ENCODE measurements at places on chromosomes 7 and 10.

- DNase-seq = no peak
Observed at GRCh38 chr7:105009667-105010503, 4.1 kb upstream of the KMT2E start.

DNA sequence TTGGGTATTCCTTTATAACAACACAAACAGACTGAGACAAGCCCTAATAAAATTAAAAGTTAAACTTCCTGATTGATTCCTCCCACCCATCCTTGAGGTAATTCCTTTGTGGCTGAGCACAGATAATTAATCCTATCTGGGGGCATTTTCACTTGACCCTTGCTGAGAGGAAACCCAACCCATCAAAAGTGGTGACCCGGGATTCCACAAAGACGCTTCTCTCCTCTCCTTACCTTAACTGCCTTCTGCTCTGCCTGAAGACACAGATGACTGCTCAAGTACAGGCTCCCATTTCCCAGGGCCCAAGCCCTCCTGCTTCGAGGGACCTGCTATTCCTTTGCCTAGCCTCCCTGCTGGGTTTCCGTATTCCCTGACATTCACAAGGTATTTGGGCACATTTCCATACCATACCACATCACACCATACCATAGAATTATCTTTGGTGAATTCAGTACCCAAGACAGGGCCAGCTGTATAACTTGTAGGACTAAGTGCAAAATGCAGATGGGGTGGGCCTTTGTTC, 9.8 kb upstream of the MAPK8 start:
- no peak for DNase-seq

DNA sequence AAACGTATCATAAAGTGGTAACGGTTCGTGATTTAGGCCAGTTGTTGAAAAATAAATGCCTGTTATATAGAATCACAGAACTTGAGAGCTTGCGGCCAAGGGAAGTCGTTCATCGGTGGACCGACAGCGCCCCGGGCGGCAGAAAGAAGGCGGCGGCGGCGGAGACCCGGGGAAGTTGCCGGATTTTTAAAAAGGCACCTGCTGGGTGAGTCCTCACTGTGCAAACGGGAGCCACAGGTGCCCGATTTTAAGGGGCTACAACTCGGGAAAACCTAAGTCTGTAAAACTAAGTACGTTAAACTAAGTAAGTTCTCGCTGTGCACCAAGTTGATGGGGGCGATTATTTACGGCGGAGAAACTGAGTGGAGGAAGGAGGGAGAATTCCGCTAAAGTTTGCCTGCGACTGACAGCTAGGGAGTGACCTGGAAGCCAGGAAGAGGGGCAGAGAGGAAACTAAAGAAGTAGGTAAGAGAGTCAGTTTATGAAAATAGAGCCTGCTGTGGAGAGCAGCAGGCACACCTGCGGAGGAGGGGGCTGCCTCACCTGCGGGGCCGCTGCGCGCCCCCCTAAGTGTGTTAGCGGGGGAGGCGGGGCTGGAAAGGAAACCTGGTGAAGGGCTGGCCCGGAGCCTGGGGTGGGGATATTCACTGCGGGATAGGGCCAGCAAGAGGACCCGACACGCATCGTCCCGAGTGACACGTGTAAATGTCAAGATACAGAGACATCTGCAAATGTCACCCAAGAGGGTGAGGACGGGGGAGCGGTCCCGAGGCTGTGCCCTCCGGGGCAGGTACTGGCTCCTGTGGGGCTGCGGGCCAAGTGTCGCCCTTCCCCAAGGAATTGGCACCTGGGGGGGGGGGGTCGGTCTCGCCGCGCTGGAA, 996 bp downstream of the ADAM12 start:
- no peak for DNase-seq

- no peak for DNase-seq
Observed at GRCh38 chr10:60350400-60350799, 39.3 kb downstream of the ANK3 start.

DNA sequence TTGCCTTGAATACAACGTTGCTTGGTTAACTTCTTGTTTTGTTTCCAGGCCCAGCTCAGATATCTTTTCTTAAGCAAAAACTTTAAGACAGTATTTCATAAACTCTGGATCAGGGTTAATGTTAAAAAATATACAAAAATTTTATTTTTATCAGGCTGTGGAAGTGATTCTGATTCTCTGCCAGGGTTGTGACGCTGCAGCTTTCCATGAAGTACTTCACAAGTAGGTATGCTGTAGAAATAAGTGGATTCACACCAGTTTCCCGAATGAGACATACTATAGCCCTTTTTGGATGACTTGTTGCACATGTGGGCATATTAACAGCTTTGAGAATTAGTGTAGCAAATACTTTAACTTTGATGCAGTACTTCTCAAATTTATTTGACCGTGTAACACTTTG, 70.1 kb downstream of the CDK14 start:
- DNase-seq = no peak

DNA sequence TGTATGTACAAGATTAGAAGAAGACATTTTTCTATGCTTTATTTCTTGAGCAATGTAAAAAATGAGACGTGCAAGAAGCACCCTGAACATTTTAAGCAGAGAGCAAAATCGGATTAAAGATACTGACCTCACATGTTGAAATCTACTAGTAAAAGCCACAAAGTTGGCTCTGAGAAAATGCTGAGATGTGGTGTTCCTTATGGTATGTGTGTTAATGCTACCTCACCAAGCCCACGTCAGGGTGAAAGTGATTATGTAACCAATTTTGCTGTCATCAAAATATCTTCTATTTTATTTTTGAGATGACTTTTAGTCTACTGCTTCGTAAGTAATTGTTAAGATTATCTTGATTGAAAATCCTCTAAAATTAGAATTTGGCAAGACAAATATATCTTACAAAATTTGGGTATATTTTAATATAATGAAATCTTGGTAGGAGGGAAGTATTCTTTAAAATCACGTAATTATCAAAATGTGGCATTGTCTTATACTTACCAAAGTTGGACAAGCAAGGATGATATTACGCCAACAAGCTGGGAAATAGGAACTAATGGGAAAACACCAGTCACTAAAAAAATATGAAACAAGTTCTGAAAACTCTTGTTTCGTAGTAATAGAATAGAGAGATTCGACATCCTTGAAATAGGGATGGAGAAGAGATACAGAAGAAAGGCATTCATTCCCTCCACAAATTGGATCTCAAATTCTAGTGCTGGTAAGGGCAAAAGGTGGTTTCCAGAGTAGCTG, 5.8 kb downstream of the ADO start:
- DNase-seq = no peak

DNA sequence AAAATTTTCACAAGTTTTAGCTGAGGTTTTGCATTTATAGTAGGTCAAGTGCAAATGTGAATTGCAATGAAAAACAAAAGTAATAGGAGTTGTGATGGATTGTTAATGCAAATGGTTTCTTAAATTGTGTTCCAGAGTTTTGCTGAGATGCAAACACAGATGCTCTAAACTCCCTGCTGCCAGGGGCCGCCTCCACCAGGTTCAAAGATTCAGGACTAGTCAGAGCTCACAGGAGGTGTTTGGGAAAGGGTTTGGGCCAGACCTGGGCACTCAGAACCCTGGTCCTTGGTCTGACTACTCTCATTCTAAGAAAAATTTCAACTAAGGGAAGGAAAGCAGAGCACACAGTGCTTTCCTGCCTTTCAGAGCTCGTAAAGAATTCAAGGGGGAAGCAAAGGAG, 193.1 kb downstream of the CCSER2 start:
- DNase-seq = no peak

DNA sequence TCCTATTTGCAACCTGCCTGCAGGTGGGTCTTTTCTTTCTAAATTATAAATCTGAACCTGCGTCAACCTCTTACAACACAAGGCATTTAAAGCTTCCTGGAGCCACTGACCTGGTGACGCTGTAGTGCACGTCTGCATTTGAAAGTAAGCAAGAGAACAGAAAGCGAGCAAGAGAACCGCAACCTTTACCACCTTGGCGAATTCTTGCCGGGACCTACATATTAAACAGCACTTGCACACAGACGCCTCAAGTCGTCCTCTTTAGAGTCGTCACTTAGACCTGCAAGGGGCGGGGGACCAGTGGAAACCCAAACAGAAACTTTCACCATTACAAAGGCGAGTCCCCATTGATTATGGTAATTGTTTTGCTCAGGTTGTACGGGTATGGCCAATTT, 9.5 kb downstream of the GLI3 start:
- no peak for DNase-seq

GRCh38 chr10:97814996-97815395, 34.6 kb upstream of the GOLGA7B start:
- DNase-seq = no peak

DNA sequence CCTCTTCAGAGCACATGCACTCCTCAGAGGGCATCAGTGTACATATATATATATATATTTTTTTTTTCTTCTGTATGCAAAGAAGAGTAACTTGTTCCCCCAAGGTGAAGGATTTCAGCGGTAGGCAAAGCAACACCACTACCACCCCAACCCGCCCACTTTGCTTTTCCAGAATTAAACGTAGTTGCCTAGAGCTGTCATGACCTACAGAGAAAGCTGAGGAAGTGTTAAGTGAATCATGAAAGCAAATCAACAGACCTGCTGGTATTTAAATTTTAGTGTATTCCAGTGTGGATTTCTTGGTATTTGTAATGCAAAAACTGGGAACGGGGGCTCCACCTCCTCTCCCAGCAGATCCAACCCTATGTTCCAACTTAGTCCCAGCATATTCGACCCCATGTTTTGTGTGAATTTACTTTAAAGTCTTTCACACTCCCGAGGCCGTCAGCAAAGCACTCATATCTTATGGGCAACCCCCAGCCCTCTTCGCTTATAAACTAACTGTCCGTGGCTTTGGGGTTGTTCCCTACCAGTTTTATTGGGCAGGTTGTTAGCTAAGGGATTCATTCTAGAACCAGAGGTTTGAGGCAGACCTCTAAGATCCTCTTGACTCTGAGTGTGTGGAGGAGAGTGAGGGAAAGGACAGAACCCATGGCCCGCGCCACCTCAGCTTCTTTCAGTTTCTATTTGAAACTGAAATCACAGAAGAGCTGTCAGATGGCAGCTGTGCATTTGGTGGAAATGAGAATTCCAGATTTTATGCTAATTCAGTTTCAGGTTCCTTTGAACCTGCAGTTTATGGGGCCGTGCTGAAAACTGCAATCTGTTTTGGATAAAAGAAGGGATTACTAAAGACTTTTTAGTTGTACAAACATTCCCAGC, 450.2 kb upstream of the GALNT17 start:
- DNase-seq = no peak

DNA sequence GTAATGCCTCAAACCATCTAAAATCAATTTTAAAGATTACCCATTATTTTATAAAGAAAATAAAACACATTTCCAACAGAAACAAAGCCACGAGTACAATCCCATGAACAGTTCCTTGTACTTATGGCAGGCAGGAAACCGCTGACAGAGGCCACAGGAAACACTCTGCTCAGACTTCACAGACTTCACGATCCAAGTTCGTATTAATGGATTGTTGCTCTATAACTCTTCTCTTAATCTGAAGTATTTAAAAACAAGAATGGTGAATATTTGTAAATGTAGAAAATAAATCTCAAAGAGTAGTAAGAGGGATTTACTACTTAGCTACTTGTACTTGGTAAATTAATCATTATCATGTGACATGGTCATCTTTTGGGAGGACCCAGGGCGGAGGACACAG, 78.3 kb downstream of the SNX10 start:
- DNase-seq = peak; percentile 74

GRCh38 chr7:30469303-30469702, 9.3 kb downstream of the NOD1 start:
- no peak for DNase-seq

DNA sequence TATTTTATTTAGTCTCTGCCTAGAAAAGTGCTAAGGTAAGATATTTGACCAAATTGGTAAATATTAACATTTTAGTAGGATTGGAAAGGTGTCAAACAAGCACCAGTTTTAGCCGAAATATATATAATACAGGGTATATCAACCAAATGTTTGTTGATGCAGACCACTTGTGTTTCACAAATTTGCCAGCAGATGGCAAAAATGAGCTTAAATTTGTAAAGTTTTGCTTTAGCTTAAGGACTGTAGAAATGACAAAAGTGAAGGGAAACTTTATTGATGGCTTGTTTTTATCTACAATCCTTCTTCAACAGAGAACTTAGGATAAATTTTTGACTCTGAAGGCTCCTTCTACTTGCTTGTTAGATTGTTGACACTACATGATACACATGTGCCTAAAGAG, 4.8 kb upstream of the POLR1F start:
- peak; percentile 55 for DNase-seq

DNA sequence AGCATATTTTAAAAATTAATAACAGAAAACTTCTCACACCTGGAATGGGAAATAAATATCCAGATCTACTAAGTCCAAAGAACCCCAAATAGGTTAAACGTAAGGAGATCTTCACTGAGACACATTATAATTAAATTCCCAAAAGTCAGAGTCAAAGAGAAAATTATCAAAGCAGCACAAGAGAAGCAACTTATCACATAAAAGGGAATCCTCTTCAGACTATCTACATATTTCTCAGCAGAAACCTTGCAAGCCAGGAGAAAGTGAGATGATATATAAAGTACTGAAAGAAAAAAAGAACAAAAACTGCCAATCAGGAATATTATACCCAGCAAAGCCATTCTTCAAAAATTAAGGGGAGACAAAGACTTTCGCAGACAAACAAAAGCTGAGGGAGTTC, 756.4 kb downstream of the SUGCT start:
- DNase-seq = no peak

DNA sequence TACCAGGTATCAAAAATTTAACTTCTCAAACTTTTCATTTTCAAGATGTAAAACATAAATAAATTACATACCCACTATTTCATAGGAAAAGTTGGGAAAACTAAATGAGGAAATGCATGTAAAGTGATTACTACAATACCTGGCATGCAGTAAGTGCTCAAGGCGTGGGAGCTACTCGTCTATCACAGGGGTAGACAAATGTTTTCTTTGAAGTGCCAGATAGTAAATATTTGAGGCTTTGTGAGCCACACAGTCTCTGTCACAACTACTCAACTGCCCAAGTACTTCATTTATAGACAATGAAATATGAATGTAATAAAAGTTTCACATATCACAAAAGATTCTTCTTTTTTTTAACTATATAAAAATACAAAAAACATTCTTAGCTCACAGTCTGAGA, 96.4 kb upstream of the PCGF5 start:
- no peak for DNase-seq

DNA sequence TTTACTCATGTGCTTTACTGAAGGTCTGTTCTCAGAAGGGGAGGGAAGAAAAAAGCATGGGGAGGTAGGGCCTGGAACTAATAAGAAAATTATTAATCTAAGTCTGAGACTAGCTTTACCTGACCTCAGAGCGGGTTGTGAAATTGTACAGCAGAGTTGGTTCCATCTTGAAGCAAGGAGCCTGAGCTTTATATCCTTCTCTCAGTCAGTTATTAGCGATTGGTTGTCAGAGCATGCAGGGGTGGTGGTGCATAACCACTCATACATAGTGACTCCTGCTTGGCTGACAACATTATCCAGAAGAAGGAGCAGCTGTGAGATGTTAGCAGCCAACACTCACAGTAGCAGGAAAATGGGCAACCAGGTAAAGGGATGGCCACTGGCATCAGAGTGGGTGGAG, 976.3 kb upstream of the LRRTM3 start:
- DNase-seq = no peak

- no peak for DNase-seq
Observed at GRCh38 chr10:44993226-44993921, 7.3 kb upstream of the ZNF22 start.

Data from KBM-7 (cell line).